Lower lobe of right lung (tissue), 2 donors: ENCODE measurements at places on chromosomes 7 and 10. TPM values are rescaled to one million over a fixed set of nuclear protein-coding genes. Genes with fewer than 3 reads are reported as not detected.

The C10orf143 gene
- 3.7 TPM for total RNA-seq

DNA sequence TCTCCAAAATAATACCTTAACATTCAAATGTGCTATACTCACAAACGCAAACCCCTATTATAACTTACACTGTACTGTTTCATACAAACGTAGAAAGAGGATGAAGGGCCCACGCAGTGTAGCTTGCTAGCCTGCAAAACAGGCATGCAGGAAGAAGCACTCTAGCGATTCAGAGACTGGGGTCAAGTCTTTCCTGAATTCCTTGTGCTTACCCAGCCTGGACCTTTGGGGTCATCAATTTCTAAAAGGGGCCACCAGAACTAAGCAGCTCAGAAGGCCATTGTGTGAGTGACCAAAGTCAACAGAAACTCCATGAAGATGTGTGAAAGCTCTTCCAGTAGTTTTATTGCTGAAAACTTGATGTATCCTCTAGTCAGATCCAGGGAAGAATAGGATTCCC lies 111.9 kb downstream of the SVIL start:
- peaks cover 91% of the 10 kb centered on the region for H3K36me3 ChIP-seq
- no peak for DNase-seq
- H3K4me3 ChIP-seq: no peak overlapping the region
- no peaks in the 10 kb centered on the region for H3K4me1 ChIP-seq

DNA sequence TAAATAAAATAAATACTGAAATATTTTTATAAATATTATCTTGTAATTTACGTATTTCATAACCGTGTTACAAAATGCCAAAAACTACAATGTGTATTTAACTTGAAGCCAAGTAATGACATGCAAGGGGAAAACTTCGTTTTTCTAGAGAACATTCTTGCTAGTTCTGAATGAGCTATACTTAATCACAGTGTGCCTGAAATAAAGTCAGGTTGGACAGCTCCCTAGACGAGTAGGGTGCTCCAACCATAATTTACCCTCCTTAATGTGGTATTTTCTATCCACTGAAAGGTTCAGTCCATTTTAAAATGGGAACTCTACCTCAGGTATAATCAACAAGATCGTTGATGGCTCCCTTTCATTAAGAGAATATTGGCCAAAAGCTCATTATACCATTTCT lies 194.5 kb upstream of the AHR start:
- H3K4me1 ChIP-seq: peaks cover 8% of the 10 kb centered on the region
- H3K27me3 ChIP-seq: no peaks in the 10 kb centered on the region
- no peak overlapping the region for H3K4me3 ChIP-seq
- no peaks in the 10 kb centered on the region for H3K36me3 ChIP-seq
- DNase-seq: no peak

GRCh38 chr7:111931016-111931517 lies 275.1 kb downstream of the DOCK4 start:
- no peak for DNase-seq
- peaks cover 24% of the 10 kb centered on the region for H3K36me3 ChIP-seq
- no peaks in the 10 kb centered on the region for H3K4me1 ChIP-seq
- peak overlapping the region; percentile 48 for H3K27ac ChIP-seq
- H3K27me3 ChIP-seq: no peaks in the 10 kb centered on the region
- no peak overlapping the region for H3K4me3 ChIP-seq

DNA sequence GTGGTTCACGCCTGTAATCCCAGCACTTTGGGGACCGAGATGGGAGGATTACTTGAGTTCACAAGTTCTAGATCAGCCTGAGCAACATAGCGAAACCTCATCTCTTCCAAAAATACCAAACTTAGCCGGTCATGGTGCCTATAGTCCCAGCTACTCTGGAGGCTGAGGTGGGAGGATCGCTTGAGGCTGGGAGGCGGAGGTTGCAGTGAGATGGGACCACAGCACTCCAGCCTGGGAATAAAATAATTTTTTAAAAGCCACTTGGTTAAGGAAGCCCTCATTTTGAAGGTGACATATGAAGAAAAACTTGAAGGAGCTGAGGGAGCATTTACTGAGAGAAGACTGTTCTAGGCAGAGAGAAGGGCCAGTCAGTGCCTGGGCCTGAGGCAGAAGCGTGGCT lies 4.2 kb upstream of the EZH2 start:
- H3K27ac ChIP-seq: no peak overlapping the region
- no peaks in the 10 kb centered on the region for H3K27me3 ChIP-seq
- no peaks in the 10 kb centered on the region for H3K36me3 ChIP-seq
- DNase-seq: no peak

DNA sequence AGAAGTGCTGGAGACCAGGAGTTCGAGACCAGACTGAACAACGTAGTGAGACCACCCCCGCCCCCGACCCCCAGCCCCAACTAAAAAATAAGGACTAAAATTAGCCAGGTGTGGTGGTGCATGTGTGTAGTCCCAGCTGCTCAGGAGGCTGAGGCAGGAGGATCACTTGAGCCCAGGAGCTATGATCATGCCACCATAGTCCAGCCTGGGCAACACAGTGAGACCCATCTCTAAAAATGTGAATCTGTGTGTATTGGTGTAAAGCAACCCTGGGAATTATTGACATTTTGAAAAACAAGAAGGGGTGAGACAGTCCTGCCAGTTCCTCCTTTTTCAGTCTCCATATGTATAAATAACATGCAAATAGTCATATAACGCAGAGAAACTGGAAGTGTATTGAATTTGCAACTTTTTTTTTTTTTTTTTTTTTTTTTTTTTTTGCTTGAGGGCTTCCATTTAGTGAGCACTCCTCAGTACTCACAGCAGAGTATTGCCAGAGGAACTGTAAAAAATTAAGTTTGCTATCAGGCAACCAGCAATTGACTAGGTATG lies 3.4 kb upstream of the ITGB1 start:
- peak overlapping the region; percentile 79 for H3K27ac ChIP-seq
- H3K4me3 ChIP-seq: no peak overlapping the region
- H3K4me1 ChIP-seq: peaks cover 50% of the 10 kb centered on the region

DNA sequence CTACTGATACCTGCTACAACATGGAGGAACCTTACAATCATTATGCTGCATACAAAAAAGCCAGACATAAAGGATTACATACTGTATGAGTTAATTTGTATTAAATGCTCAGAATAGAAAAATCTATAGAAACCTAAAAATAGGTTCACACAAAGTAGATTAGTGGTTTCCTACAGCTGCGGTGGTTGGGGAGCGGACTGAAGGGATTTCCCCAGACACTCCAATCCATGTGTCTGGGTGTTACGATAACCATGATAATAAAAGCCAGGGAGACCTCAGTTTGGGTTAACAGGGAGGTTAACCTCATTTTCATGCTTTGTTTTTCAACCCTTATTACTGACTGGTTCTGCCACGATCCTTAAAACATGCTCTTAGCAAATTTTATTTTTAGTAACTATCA lies 355.9 kb downstream of the KCNMA1 start:
- no peak for DNase-seq
- H3K4me1 ChIP-seq: no peaks in the 10 kb centered on the region
- no peaks in the 10 kb centered on the region for H3K36me3 ChIP-seq
- no peak overlapping the region for H3K4me3 ChIP-seq
